ENCODE measurements at places on chromosomes 12 and 14.

DNA sequence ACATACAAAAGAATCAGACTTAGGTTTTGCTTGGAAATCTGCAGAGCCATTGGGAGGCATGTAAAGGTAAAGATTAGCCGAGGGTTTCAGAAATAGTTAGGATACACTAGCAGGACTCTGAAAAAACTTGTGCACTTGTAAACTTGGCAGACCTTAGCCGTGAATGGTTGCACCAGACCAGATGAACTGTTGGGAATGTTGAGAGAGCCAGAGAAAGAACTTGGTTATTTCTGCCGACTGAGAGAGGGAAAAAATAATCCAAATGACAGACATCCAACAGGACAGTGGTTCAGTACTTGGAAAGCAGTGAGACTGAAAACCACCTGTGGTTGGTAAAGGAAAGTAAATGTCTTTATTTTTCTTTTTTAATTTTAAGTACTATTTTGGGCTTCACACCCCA, 222.5 kb upstream of the DDHD1 start:
- no peak for DNase-seq

GRCh38 chr12:119528241-119528640, 65.3 kb upstream of the TMEM233 start:
- no peak for DNase-seq

- no peak for DNase-seq
Observed at GRCh38 chr14:30607156-30607780, 14.9 kb upstream of the SCFD1 start.

DNA sequence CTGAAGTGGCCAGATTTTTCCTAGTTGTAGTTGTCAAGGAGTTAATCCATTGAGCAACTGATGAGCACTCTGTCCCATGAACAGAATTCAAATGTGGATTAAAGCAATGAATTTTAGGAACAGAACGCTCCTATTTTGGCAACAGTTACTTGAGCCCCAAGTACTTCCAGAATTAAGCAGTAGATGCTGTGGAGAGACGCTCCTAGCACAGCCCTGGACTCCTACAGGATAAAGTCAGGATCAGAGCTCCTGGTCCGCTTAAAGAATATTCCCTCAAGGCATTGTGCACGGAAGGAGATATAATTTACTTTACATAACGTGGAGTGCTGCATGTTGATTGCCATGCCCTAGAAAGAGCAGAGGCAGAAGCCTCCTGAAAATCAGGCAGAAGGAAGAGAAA, 53.4 kb downstream of the FLRT2 start:
- DNase-seq = no peak

GRCh38 chr12:93682846-93683261, 5.7 kb downstream of the CRADD start:
- no peak for DNase-seq

- DNase-seq = no peak
Observed at GRCh38 chr14:101114726-101115515, 211.4 kb upstream of the RTL1 start.
